Thoracic aorta endothelial cell (primary cell): ENCODE measurements at places on chromosomes 11 and 22. TPM values are rescaled to one million over a fixed set of nuclear protein-coding genes. Genes with fewer than 3 reads are reported as not detected.

The USP2 gene
- 0.13 and 0.43 TPM in 2 replicates for total RNA-seq

The CD3D gene
- total RNA-seq = not detected in 2 replicates

The A4GALT gene
- total RNA-seq = 10.6 and 12.4 TPM in 2 replicates

The RAG2 gene
- total RNA-seq = not detected in 2 replicates

The TSSK2 gene
- total RNA-seq = not detected in 2 replicates

The SCN2B gene
- not detected in 2 replicates for total RNA-seq

The PATE2 gene
- 0.13 and 0.50 TPM in 2 replicates for total RNA-seq

The OR4A16 gene
- not detected in 2 replicates for total RNA-seq

The RASSF7 gene
- 8.4 and 10.7 TPM in 2 replicates for total RNA-seq

The UCP3 gene
- total RNA-seq = 0.80 and 1.0 TPM in 2 replicates

The BCL2L13 gene
- total RNA-seq = 56.2 and 57.6 TPM in 2 replicates

The MAJIN gene
- total RNA-seq = not detected in 2 replicates

The IGSF9B gene
- under 0.01 TPM in 2 replicates for total RNA-seq

The GSTT2 gene
- total RNA-seq = 1.3 TPM in 1 of 2 replicates, not detected in the other

The CARD10 gene
- 26.9 and 33.2 TPM in 2 replicates for total RNA-seq

The APOA4 gene
- not detected in 2 replicates for total RNA-seq

The POU2AF2 gene
- not detected in 2 replicates for total RNA-seq

The TRIM51 gene
- not detected in 2 replicates for total RNA-seq

The MRPL21 gene
- 66.1 and 74.6 TPM in 2 replicates for total RNA-seq

The C11orf87 gene
- not detected in 2 replicates for total RNA-seq

The MRE11 gene
- total RNA-seq = 25.7 and 38.6 TPM in 2 replicates
